ENCODE measurements at places on chromosomes 7 and 10. TPM values are rescaled to one million over a fixed set of nuclear protein-coding genes. Genes with fewer than 3 reads are reported as not detected.

C7orf57 gene
- total RNA-seq = 0.15 TPM

GJD4 gene
- total RNA-seq = not detected

AQP1 gene
- total RNA-seq = 0.15 TPM

STRIP2 gene
- total RNA-seq = 19.0 TPM

CYP2C19 gene
- not detected for total RNA-seq

XRCC2 gene
- total RNA-seq = 18.0 TPM

FOXP2 gene
- total RNA-seq = 0.28 TPM

SPDYE16 gene
- total RNA-seq = not detected

DNA sequence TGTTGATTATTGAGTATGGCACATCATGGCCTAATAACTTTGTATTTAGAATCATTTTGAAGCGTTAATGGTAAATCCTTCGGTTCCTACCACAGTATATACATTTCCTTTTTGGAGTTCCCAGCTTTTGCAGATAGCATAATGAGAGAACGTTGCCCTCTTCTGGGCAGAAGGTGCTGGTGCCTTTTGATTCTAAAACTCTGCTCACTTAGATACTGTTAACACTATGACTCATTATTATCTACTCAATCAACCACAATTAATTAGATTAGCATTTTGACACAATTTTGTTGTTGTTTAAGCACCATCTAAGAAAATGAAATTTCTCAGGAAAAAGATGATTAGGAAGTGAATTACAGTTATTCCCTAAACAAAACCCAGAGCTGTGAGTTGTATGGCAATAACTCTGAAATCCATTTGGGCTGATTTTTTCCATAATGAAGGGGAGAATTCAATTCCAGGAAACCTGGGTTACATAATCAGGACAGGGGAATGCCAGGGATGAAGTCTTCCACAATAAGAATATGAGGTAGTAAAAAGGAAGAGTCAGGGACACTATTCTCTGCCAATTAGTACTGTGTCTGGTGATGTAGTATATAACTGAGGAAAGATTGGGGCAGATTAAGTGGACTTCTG lies 11.5 kb upstream of the DLD start:
- peak; percentile 55 for DNase-seq

DNA sequence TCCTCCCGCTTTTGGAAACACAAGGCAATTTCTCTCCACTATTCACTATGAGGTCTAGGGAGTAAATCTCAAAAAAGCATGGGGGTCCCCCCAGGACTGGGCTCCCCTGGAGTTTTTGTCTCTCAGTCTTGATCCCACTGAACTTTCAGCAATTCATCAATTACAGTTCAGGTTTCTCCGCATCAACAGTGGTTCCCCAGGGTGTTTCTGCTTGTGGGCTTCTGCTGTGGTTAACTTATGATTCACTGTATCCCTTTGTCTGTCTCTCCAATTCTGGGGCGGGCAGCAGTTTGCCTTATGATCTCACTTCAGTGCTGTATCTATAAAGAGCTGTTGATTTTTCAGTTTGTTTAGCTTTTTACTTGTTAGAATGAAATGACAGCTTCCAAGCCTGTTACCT lies 142.6 kb upstream of the CDC14C start:
- DNase-seq = no peak

DNA sequence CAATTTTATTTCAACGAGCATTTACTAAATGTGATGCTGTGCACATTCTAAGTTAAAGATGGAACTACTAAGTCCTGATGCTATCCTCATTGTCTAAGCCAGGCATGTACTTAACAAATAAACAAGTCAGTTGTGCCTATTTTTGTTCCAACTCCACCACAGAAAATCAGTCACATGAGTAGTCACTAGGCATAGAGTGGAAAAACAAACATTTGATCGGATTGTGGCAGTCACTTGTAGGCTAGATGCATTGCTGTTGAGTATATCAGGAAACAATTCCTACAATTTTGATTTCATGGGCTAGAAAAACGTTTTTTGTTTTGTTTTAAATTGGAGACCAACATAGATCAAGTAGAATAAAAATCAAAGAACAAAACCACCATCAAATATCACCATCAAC lies 177.6 kb upstream of the SLC25A13 start:
- no peak for DNase-seq

DNA sequence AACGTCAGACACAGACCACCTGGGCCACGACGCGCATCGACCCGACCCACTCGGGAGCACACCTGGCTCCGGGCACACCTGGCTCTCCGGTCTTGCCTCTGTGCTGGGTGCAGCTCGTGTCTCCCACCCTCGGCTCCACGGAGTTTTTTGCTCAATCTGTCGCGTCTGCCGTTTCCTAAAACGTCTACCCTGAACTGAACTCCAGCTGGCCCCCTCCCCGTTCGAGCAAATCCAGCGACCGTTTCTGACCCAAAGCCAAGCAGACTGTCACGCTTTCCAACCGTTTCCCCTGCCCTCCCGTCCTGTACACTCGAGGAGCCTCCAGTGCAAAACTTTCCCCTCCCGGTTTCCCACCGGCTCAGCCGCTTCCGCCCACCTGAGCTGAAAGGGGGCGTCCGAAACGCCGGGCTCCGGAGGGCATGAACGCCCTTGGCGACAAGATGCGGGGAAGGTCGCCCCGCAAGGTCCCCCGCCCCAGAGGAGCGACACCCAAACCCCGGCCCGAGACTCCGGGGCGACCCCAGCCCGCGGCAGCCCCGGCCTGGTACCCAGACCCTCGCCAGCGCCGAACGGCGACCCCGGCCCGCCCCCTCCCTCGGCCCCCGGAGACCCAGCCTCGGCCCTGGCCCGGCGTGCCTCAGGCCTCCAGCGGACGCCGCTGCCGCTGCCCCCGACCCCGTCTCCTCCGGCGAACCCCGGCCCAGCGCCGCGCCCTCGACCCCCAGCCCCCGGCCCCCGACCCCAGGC lies 557 bp downstream of the CYTH3 start:
- no peak for DNase-seq

- DNase-seq = no peak
These were observed 29.1 kb upstream of the SEM1 start for GRCh38 chr7:96738705-96739104.

DNA sequence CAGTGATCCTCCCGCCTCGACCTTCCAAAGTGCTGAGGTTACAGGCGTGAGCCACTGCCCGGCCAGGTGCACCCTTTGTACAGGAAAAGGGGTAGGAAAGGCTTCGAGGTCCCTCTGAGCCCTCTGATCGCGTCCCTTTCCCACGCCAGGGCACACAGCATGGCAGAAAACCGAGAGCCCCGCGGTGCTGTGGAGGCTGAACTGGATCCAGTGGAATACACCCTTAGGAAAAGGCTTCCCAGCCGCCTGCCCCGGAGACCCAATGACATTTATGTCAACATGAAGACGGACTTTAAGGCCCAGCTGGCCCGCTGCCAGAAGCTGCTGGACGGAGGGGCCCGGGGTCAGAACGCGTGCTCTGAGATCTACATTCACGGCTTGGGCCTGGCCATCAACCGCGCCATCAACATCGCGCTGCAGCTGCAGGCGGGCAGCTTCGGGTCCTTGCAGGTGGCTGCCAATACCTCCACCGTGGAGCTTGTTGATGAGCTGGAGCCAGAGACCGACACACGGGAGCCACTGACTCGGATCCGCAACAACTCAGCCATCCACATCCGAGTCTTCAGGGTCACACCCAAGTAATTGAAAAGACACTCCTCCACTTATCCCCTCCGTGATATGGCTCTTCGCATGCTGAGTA lies 871 bp downstream of the POP7 start:
- DNase-seq = no peak

GRCh38 chr10:122576291-122576690 lies 15.7 kb downstream of the DMBT1 start:
- DNase-seq = no peak

DNA sequence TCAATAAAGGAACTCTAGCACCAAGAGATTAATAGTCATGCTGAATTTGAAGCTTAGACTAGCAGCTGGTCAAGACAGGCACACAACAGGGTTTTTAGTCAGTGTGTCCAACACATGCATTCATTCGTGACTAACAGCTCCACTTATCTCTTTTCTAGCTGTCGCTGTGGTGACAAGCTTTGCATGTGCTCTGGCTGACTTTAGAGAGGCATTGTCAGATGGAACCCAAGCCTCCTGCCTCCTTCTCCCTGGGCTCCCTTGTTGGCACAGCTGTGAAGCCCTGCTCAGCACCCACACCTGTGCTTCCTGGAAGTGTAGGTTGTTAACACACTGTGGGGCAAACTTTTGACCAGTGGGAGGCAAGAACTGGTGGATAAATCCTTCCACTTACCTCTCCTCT lies 9.8 kb upstream of the AGK start:
- DNase-seq = no peak

DNA sequence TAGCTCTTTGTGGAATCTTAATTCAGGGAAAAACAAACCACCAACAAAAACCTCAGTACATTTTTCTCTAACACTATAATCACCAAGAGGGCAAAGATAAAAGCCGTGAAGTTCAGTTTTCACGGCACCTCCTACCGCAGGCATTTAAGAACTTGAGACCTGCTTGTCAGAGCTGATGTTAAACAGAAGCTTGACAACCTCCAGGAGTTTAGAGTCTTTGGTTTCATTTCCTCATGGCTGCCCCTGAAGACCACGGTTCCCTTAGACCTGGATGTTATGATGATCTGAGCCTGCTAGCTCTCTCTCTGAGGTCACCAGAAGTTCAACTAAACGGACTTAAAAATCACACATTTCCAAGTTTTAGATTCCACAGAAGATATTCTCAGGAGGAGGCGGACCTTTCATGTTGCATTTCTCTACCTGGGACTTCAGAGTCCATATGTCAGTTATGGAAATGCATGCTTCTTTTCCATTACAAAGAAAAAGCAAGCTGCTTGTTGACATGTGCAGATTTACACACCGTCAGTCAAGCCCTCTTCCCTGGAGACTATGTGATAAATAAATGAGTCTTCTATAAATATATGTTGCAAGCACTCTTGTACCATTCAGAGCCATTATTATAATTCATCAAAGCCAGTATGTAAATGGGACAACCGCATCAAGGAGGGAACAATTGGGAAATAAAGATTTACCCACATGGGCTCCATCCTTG lies 258.0 kb downstream of the GFRA1 start:
- no peak for DNase-seq

- no peak for DNase-seq
These were observed 228.7 kb downstream of the SKIDA1 start for GRCh38 chr10:21296575-21297355.

GRCh38 chr10:48567346-48567745 lies 37.5 kb downstream of the ARHGAP22 start:
- DNase-seq = no peak

- no peak for DNase-seq
These were observed 339.8 kb upstream of the LRRTM3 start for GRCh38 chr10:66586073-66586472.
